ENCODE measurements at places on chromosomes 3 and 15.

DNA sequence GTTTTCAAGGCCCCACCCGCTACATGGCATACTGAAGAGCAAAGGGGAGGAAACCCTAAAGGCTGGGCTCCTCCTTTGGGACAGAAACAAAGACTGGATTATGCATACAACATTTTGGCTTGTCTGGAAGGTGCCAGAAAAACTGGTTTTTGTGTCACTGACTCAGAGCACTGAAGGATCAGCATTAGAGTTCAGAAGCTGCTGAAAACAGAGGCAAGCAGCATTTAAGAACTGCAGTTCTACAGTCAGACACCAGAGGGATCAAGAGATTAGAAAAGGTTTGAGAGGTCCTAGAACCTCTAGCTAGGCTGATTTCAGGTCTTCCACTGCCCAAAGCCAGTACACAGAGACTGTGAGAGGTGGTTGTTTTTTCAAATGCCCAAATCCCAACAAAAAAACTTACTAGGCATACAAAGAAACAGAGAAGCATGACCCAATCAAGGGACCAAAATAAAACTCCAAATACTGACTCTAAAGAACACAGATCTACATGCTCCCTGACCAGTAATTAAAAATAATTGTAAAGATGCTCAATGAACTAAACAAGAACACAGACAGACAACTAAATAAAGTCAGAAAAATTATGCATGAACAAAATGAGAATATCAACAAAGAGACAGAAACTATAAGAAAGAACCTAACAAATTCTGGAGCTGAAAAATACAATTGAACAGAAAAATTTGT lies 91.2 kb downstream of the SENP2 start:
- DNase-seq = peak; percentile 53

DNA sequence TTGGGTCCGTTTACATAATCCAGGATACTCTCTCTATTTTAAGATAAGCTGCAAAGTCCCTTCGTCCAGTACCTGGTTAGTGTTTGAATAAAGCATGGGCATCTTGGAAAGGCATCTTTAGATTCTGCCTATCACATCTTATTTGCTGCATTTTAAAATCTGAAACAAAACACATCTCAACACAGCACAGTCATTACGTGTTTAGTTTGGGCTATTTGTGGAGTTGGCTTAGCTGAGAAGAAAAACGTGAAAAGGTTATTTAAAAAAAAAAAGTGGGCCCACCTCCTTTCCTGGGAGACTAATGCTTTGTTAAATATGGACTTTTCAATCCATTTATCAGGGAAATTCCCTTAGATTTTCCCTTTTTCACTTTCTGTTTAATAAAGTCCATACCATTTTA lies 174.5 kb upstream of the WNT5A start:
- DNase-seq = no peak

GRCh38 chr3:120853416-120853815 lies 54.6 kb upstream of the STXBP5L start:
- no peak for DNase-seq

DNA sequence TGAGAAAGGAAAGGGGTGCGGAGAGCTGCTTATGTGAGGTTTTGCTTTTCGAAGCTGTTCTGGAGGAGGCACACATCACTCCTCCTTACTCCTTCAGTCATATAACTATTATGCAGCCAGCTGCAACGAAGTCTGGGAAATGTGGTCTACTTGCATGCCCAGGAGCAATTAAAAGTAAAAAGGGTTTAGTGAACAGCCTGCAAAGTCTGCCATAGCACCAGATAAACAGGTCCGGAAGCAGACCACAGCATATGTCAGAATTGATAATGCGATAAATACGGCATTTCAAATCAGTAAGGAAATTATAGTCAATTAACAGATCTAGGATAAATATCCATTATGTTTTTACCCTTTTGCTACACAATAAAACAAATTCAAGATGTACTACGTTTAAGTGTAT lies 99.5 kb downstream of the POLR2M start:
- DNase-seq = no peak

DNA sequence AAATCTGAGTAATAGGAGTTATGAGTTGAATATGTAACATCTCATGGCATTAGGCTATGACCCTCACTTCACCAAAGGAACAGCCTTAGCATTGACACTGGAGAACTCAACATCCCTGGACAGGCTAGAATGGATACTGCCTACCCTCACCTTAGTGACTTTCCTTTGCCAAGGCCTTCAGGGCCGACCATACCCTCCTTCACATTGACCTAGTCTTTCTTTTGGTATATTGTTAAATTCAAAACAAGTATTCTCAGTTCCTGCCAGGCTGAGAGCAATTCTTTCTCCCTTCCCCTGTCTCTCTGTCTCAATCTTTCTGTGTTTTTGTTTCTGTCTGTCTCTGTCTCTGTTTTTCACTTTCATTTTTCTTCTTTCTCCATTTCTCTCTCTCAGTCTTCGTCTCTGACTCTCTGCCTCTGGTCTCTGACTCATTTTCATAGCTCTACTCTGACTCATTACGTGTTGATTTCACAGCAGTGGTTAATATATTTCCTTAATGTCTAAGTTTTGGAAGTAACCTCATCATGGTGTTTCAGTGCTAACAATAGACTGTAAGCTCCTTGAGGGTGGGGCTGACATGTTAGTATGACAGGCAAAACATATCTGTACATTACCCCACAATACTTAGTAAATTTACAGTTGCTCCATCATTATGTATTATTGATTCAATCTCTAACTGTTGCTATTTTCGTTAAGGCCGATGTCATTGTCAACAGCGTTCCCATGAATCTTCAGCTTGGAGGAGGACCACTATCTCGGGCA lies 32.5 kb downstream of the PARP15 start:
- no peak for DNase-seq

Measured in SK-N-DZ (cell line).